ENCODE measurements at places on chromosomes 5 and 9.
A peak's percentile ranks its signal among the peaks of the same experiment; 100 is the strongest.

- DNase-seq: no peak
These were observed 81.8 kb upstream of the HRH2 start for GRCh38 chr5:175576096-175576495.

GRCh38 chr9:137612741-137613142 is 6.1 kb upstream of the EHMT1 start:
- no peak for DNase-seq

DNA sequence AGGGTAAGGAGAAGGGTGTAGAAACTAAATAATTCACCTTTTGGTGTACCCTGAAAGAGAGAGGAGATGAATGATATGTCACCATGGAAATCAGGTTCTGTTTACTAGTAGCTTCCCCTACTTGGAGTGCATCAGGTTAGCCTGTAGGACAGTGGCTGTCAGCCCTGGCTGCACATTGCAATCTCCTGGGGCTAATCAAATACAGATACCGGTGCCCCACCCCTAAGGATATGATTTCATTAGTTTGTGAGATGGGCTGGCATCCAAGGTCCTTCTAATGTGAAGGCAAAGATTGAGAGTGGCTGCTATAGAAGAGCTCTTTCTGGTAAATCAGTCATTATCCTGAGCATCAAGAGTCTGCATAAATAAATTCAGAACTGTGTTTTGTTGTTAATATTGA is 47.2 kb downstream of the INSYN2B start:
- no peak for DNase-seq

DNA sequence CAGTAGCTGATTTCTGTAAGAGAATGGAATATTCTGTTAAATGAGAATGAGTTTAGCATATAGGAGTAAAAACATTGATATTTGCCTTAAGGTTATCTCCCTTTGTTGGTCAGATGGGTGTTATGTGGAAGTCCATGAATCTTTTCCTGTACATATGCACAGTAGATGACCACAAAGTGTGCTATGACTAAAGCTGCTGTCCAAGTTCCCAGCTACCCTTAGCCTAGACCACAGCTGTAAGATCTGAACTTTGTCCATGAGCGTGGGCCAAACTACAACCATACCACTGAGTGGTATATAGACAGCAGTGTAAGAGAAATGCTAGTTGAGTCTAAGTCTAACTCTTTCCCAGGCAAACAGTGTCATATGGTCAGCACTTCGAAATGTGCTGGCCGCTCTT is 48.8 kb downstream of the CD180 start:
- DNase-seq: no peak

GRCh38 chr5:80667384-80667783 is 12.6 kb upstream of the DHFR start:
- DNase-seq: no peak

- no peak for DNase-seq
These were observed 62.9 kb downstream of the NREP start for GRCh38 chr5:111694133-111694532.

DNA sequence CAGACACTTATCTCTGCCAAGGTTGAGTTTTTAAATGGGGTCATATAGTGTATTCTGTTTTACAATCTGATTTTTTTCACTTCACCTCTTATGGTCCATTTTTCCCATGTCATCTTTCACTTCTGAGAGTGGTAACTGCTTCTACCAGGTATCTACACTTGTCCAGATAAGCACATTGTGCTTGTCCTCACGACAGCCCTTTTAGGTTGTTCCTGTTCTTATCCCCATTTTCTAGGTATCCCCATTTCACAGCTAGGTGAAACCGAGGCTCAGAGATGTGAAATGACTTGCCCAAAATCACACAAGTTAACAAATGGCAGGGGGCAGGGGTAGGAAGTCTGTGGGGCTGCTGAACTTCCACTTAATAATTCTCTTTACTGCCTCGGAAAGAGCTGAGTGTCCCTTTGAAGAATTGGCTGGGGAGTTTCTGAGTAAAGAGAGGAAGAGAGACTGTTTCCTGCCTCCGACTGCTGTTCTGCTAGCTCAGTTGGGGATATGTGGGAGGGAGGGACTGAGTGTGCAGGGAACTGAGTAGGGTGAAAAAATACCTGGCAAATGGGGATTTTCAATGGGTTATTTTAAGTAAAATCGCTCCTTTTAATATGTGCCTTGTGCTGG is 255.4 kb downstream of the GRIA1 start:
- DNase-seq: no peak

DNA sequence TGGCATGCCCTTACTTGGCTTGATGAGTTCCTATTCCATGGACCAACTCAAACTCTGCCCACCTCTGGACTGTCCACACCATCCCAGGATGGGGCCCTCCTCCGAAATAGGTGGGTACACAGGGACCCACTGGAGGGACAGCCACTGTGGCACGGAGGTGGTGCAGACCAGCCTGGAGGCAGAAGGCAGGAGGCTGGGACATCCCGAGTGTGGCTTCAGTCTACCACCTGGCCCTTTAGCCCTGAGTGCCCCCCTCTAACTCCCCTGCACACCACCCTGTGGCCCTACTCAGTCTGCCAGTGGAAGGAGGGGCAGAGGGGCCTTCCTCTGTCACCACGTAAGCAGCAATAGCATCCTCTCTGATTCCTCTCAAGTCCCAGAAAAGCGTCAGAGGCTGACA is 3.7 kb downstream of the IL3 start:
- peak; percentile 34 for DNase-seq

GRCh38 chr5:119019949-119020348 is 31.6 kb upstream of the DTWD2 start:
- DNase-seq: no peak

- DNase-seq: no peak
These were observed 1.3 kb downstream of the S1PR3 start for GRCh38 chr9:88992556-88992955.

DNA sequence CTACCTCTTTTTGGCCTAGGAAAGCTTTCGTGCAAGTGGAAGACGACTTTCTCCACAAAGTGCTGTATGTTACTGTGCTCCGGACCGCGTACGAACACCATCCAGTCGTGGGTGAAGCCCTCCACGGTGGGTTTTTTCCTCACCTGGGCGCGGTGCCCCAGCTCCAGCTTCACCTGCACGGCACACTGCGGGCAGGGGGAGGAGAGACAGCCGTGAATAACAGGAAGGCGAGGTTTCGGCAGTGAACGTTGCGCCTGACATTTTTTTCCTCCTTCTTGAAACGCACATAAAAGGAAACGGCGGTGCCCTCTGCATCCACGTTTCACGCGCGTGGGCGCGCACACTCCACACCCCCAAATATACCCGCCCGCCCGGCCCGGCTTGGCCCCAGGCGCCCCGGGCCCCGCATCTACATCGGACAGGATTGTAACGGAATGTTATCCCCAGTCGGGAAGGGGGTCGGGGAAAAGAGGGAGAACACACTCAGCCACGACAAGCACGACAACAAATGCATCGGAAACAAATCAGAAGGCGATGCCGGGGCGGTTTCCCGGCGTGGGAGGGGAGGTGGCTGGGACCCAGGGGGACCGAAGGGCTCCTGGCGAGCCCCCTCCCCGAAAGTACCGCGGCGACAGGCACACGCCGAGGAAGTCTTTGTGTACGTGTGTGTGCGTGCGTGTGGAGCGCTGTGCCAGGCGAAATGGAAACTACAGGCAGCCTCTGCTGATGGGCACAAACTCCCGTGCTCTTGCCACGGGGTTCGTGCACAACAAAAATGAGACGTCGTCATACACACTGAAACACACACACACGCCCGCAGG is 1.4 kb downstream of the MLLT3 start:
- peak; percentile 64 for DNase-seq

GRCh38 chr5:72231991-72232703 is 87.9 kb downstream of the MRPS27 start:
- no peak for DNase-seq

GRCh38 chr9:115086886-115087285 is 31.1 kb downstream of the TNC start:
- no peak for DNase-seq

DNA sequence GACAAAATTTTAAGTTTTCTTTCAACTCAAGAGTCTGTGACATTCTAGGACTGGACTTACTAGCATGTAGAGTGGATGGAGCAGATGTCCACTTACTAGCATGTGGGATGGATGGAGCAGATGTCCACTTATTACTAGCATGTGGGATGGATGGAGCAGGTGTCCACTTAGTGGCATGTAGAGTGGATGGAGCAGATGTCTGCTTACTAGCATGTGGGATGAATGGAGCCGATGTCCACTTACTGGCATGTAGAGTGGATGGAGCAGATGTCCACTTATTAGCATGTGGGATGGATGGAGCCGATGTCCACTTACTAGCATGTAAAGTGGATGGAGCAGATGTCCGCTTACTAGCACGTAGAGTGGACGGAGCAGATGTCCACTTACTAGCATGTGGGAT is 2.4 kb downstream of the SLC36A1 start:
- DNase-seq: no peak

GRCh38 chr5:10329446-10329819 is 21.7 kb upstream of the CMBL start:
- no peak for DNase-seq

- no peak for DNase-seq
These were observed 479.0 kb downstream of the SPATA31A7 start for GRCh38 chr9:61668846-61669245.

- DNase-seq: no peak
These were observed 92.7 kb upstream of the RUSC2 start for GRCh38 chr9:35397216-35397698.

GRCh38 chr9:93596399-93596798 is 20.0 kb downstream of the PHF2 start:
- peak; percentile 9 for DNase-seq

DNA sequence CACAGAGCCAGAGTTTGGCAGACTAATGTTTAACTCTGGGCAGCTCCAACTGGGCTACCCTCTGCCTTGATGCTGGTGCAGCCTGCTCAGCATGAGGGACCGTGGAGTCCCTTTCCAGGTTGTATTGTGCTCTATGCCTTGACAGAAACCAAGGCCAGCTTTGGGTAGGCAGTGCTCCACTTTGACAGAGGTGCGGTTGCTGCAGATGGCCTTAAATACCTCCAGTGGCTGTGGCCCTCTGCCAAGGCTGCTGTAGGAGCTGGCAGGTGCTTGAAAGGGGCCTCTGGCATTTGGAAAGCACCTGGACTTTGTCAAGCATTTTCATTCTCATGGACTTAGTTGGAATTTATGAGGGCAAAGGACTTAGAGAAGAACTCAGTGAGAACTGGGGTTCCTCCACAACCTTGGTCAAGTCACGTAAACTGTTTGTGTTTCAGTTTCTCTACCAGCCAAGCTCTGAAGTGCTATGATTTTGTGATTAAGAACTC is 249.7 kb upstream of the ZNF462 start:
- no peak for DNase-seq

DNA sequence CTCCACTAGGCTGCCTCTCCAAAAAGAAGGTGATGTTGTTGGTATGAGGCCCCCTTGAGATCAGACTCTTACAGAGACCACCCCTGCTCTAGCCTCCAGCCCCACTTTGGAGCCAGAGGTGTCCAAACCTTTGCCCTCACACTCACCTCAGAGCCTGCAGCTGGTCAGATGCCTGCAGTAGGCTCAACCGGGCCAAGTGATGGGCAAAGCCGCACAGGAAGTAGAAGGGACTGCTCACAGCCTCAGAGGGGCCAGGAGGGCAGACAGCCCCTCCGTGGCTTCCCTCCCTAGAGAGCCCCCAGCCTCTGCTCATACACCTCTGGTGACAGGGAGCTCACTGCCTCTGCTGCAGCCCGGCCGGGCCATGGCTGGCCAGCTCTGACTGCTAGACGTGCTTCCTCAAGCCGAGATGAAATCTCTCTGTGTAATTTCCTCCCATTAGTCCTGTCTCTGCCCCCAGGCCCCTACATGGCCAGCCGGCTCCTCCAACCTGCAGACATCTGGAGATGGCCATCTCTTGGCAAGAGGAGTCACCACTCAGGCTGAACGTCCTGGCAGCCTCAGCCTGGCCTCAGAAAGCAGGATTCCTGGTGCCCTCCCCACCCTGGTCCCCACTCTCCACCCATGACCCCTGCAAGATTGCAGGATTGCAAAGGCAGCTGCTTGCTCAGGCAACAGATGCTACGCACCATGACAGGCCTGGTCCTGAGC is 7.3 kb upstream of the TCF7 start:
- DNase-seq: no peak

DNA sequence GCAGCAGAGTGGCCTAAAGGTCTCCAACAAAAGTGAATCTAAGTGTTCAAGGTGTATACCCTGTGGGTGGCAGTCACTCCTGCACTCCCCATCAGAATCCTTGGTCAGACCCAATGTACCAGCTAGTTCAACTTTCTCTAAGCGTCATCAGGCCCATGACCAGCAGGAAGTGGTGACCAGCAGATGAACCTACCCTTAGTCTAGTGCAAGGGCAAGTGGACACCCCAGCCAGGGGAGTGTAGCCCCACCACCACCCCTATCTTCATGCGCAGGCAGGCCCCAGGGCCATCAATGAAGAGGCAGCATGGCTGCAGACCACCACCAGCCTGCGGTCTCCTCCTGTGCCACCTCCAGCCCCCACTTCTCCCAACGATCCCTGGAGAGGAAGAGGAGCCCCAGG is 213.1 kb downstream of the AGTPBP1 start:
- no peak for DNase-seq

DNA sequence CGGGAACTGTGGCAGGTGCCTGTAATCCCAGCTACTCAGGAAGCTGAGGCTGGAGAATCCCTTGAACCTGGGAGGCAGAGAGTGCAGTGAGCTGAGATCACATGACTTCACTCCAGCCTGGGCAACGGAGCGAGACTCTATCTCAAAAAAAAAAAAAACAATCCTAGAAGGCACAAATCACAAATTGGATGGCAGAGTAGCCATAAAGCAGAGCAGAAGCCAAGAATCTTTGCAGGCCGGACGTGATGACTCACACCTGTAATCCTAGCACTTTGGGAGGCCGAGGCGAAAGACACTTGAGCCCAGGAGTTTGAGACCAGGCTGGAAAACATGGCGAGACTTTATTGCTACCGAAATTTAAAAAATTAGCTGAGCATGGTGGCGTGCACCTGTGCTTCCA is 9.2 kb upstream of the FUBP3 start:
- no peak for DNase-seq

- DNase-seq: no peak
These were observed 131.0 kb upstream of the BRINP1 start for GRCh38 chr9:119500072-119500771.

GRCh38 chr9:118595719-118596305 is 773.4 kb downstream of the BRINP1 start:
- DNase-seq: no peak

DNA sequence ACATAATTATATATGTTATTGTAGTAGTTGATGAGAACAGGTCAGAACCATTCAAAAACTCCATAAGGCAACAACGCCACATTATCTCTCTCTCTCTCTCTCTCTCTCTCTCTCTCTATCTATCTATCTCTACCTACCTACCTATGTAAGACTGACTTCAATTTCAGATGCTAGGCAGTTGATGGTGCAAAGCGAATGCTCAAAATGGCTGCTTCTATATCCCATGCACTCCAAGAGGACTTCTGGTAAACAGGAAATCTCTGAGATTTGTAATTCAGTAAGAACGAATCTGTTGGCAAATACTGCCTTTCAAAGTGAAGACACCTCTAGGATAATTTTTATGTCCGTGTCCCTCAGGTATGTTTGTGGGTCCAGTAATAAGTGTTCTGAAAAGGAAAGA is 43.7 kb downstream of the MEF2C start:
- no peak for DNase-seq

- no peak for DNase-seq
These were observed 7.2 kb downstream of the ORM2 start for GRCh38 chr9:114336699-114337395.

GRCh38 chr5:21774801-21775200 is 1078.3 kb downstream of the CDH12 start:
- DNase-seq: no peak

- no peak for DNase-seq
These were observed 238.3 kb downstream of the NPR3 start for GRCh38 chr5:32949286-32949970.

GRCh38 chr5:137375741-137376526 is 123.2 kb downstream of the SPOCK1 start:
- DNase-seq: no peak

Data from stimulated activated CD8-positive, alpha-beta memory T cell treated with anti-CD3 and anti-CD28 coated beads, Interleukin-4, amount 100 ng/mL, for 48 hours (primary cell).